ENCODE measurements at places on chromosomes 6 and 20.

DNA sequence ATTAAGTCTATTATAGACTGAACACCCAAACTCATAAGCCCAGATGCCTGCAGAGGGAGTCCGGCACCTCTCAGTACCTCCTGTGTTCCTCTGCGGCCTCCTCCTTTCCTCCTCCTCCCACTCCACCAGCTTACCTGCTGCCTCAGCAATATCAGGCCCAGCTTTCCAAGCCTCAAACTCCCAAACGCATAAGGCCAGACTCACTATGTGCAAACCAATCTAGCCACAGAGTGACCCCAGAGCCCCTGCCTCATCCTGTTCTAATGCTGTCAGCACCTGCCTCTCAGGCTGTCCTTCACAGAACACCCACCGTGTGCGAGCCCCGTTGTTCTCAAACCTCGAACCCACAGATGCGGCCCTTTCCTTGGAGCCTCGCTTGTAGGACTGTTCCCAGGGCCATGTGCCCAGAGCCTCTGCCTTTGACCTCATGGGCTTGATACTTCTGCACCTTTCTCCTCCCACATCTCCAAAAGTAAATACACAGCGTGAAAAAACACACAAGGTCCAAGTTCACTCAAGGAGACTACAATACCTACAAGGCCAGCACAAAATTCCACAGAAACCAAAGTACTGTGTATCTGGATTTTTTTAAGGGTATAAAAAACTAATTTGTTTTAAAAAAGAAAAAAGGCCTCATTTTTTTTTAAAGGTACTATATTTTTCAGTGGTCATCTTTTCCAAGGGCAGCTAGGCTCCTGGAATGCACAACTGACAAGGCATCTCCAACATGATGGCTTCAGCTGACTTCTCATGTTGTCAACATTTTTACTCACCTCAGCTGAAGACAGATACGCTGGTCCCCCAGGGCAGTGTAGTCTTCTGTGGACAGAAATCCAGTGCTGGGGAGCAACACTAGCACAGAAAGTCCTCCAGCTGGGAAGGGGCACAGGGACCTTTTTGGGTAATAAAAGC, 52.3 kb downstream of the ABHD12 start:
- no peak for ATAC-seq

DNA sequence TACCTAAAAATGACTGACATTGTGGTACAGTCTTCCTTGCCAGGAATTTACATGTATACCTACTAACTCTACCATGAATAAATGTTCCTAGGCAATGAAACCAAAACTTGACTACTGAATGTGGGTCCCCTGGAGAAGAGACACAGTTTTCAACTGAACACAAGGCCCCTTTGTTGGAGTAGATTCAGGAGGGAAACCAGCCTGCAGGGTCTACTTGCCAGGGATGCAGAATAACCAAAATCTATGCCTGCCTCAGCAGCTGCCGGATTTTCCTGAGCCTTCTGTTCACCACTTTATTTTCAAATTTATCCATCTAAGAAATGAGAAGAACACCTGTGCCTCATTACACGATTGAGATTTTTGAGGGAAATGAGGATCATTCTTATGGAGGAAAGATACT, 211.9 kb downstream of the GRM1 start:
- ATAC-seq, result no peak

- ATAC-seq, result no peak
These were observed 336.0 kb downstream of the QKI start for GRCh38 chr6:163750431-163751031.

GRCh38 chr20:43731469-43731868, 4.7 kb upstream of the GTSF1L start:
- peak; percentile 86 for ATAC-seq

- no peak for ATAC-seq
These were observed 28.1 kb upstream of the TXNDC5 start for GRCh38 chr6:7938562-7939183.

DNA sequence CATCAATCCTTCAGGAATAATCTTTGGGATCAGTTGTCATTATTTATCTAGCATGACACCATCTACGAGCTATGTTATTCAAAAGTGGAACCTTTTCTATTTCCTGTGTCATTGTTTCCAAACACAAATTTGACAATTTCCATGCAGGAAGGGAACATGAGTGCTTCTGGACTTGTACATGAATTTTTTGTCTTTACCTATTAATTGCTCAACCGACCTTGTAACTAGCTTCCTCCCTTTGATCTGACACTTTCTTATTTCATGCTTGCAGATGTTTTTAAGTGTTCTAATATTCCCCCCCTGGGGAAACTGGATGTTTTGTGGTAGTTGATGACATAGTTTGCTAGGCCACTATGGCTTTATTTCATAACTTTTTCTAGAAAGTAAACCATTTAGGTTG, 139.4 kb downstream of the BMP2 start:
- no peak for ATAC-seq

- peak; percentile 63 for ATAC-seq
These were observed 603.9 kb downstream of the HDGFL1 start for GRCh38 chr6:23173234-23173633.

DNA sequence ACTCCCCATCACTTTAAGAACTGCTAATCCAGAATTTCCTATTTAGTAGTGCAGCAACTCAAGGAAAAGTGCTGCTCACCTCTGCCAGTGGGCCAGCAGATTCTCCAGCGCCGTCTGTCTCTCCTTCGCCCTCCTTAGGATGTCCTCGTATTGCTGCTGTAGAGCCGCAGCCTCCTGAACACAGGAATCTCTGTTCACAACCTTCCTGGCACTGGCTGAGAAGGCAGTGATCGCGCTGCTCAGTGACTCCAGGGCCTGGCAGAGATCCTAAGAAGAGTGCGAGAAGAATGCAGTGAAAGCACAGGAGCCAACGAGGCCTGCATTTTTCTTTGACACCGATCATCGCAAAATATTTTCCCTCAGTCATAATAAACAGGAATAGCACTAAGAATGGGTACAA, 209.0 kb downstream of the SYNE1 start:
- no peak for ATAC-seq

DNA sequence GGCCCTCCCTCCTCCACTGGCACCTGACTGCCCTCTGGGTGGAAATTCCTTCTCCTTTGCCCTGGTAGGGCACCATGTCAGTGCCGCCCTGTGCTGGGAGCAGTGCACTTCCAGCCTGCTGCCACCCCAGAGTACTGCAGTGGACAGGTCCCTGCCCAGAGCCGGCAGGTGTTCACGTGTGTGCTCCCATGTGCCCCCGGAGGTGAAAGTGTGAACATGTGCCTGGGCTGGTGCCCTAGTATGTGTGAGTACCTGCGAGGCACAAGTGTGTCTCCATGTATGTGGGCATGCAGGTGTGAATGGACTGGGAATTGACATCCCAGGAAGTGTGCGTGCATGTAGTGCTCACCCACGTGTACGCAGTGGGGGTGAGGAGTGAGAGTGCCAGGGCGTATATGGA, 29.4 kb downstream of the SDCBP2 start:
- ATAC-seq, result peak; percentile 62

- ATAC-seq, result no peak
These were observed 12.8 kb upstream of the DNAAF9 start for GRCh38 chr20:3420211-3420707.

- ATAC-seq, result no peak
These were observed 72.7 kb downstream of the BLOC1S5 start for GRCh38 chr6:7991536-7991935.

GRCh38 chr6:170158296-170159021, 132.4 kb downstream of the DLL1 start:
- no peak for ATAC-seq

- ATAC-seq, result no peak
These were observed 274.3 kb upstream of the MMS22L start for GRCh38 chr6:97557355-97557754.

- no peak for ATAC-seq
These were observed 65.7 kb downstream of the CTCFL start for GRCh38 chr20:57459278-57459677.

DNA sequence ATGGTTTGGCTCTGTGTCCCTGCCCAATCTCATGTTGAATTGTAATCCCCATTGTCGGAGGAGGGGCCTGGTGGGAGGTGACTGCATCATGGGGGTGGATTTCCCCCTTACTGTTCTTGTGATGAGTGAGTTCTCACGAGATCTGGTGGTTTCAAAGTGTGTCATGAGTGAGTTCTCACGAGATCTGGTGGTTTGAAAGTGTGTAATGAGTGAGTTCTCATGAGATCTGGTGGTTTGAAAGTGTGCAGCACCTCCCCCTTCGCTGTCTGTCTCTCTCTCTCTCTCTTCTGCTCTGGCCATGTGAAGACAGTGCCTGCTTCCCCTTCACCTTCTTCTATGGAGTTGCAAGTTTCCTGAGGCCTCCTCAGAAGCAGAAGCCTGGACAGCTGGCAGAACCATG, 87.6 kb downstream of the MYLK4 start:
- no peak for ATAC-seq

DNA sequence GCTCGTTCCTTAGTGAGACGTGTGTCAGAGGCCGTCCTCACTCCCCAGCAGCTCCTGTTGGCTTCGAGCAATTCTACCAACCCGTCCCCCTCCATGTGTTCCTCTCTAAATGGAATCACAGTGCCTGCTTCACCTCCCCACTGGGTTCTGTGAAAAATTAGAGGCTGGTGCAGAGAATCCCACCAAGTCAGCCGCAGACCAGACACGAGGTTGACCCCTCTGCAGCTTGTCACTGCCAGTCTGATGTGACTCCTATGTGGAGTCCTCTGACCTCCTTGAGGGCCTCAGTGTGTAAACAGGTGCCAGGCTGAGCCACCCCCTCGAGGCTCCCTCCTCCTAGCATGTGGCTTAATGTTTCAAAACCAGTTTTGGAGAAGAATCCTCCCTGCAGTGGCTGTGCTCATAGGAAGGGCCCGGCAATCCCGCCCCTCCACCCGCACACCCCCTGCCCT, 12.6 kb upstream of the IRF4 start:
- ATAC-seq, result no peak

DNA sequence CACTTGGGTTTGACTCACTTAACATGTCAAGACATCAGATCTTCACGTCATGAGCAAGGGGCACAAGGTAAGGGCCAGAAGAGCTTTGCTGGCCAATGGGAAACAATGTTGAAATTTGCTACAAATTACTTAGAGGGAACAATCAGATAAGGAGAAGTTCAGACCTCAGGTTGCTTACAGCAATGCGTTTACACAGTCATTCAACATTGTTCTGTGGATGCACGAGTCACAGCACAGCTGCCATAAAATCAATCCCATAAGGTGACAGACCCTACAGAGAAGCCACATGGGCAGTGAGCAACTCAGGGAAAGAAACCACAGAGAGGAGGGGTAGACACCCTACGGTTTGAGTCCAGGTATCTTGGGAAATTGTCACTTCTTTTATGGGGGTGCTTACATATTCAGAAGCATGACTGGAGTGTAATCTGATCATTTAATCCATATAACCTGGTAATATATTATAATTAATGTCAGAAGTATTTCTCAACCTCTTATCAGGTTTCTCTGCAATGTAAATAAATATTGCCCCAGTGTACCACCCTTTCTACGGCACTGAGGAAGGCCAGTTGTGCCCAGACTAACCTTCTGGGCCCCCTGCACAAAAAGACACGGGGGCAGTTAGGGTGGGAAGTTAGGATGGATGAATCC, 2.3 kb upstream of the SLC22A2 start:
- no peak for ATAC-seq

DNA sequence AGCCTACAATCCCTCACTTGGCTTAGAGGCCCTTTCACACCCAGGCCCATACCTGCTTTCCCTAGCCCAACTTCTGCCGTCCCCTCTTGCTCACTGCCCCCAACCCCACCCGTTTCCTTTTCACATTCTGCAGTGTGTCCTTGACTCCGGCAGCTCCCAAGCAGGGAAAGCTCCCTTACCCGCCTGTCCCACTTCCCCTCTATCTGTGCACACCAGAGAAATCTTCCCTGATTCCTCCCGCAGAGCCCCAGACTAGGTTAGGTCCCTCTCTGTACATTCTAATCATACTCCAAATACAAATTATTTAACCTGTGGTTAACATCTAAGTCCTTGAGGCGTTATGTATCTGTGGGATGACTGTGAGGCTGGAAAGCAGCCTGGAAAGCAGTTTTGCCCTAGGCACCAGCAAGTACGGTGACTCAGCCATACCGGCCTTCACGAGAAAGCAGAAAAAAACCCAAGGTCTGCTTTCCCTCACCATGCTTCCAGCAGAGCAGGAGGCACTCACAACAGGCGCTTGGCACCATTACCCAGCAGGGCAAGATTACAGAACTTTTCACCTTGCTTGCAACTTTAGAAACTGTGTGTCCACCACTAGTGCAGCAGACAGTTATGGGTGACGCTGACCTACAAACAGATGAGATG, 22.3 kb downstream of the ELOVL5 start:
- peak; percentile 95 for ATAC-seq

DNA sequence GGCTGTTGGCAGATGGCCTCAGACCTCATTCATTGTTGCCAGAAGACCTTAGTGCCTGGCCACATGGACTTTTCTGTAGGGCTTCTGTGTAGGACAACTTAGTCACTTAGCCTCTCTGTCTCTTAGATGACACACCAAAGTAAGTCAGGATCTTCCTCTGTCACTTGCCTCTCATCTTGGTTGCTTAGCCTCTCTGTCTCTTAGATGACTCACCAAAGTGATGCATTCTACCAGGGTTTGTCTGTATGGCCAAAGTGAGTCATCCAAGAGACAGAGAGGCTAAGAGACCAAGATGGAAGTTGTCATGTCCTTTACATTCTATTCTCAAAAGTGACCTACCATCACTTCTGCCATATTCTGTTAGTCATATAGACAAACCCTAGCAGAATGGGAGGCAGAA, 255.9 kb upstream of the DEFB112 start:
- no peak for ATAC-seq

GRCh38 chr20:49313283-49313682, 35.4 kb upstream of the ZNFX1 start:
- no peak for ATAC-seq

DNA sequence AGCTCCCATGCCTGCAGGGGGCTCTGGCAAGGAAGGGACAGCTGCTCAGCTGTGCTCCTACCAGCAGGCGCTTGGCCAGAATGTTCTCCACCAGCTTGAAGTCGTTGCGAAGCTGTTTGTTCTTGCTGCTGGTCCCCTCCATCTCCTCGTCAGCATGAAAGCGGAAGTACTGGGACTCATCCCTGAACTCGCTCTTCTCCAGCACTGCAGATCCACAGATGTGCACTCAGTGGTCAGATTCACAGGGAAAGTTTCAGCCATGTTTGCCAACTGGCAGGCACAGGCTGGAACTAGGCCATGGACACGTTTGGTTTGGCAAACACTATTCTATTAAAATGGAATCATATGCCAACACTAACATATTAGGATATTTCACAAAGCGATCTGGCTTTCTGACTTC, 167.9 kb downstream of the PREX1 start:
- no peak for ATAC-seq

- ATAC-seq, result no peak
These were observed 469.8 kb upstream of the SOX4 start for GRCh38 chr6:21123507-21124436.

GRCh38 chr20:754904-755303, 13.4 kb downstream of the SLC52A3 start:
- ATAC-seq, result no peak

GRCh38 chr20:63740070-63740626, 572 bp downstream of the SLC2A4RG start:
- ATAC-seq, result peak; percentile 11

DNA sequence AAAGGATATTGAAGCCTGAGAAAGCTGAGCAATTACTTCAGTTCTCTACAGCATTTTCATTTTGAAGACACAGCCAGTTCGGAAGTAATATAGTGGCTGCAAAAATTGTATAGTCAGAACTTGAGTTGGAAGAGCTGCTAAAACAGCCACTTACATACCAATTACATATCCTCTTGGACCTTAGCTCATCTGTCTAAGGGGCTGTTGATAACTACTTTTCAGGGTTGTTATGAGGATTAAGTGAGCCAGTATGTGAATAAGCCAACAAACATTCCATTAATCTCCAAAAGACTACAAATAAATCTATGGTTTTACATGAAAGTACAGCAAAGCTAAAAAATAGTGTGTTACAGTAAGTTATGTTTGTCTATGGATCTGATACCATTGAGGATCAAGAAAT, 59.7 kb downstream of the TMEM200A start:
- peak; percentile 54 for ATAC-seq
